ENCODE measurements at places on chromosomes 4 and X. TPM values are rescaled to one million over a fixed set of nuclear protein-coding genes. Genes with fewer than 3 reads are reported as not detected.

The ODAM gene
- total RNA-seq, result not detected

DNA sequence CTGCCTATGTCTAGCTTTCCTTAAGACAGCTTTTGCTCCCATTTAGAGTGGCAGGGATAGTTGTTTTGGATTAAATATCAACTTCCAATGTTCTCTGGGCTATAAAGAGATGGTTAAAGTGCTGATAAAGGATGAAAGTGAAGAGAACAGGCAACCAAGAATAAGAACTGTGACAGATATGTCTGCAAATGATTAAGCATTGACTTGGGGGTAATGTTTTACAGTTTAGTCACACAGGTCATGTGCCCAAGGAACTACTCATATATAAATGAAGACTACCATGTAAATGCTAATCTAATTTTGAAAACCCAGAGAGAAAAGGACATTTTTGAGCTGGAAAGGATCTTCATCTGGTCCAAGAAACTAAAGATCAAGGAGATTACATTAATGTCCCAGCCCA lies 42.1 kb downstream of the RBMX2 start:
- no peak overlapping the region for H3K27ac ChIP-seq
- H3K36me3 ChIP-seq, result no peaks in the 10 kb centered on the region
- no peak for DNase-seq
- H3K4me3 ChIP-seq, result no peak overlapping the region

DNA sequence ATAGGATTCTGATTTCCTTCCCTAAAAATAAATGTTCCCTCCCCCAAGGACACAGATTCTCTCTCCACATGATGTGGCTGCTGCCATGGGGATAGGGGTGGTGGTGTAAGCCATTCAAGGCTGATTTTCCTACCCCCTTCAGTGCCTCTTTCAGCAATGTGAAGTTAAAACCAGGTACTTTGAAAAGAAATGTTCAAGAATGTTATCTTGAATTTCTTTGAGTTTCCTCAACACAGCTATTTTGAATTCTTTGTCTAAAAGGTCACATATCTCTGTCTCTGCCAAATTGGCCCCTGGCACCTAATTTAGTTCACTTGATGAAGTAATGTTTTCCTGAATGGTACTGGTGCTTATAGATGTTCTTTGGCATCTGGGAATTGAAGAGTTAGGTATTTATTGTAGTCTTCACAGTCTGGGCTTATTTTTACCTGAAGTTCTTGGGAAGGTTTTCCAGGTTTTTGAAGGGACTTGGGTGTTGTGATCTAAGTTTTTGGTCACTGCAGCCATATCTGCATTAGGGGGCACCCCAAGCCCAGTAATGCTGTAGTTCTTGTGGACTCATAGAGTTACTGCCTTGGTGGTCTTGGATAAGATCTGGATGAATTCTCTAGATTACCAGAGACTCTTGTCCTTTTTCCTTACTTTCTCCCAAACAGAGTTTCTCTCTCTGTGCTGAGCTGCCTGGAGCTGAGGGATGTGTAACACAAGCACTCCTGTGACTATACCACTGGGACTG lies 7.6 kb upstream of the DIPK2B start:
- no peak overlapping the region for H3K4me3 ChIP-seq
- no peak overlapping the region for H3K27ac ChIP-seq
- DNase-seq, result no peak
- H3K27me3 ChIP-seq, result no peaks in the 10 kb centered on the region
- H3K36me3 ChIP-seq, result no peaks in the 10 kb centered on the region
- no peaks in the 10 kb centered on the region for H3K4me1 ChIP-seq

The MAGEA11 gene
- total RNA-seq, result not detected

DNA sequence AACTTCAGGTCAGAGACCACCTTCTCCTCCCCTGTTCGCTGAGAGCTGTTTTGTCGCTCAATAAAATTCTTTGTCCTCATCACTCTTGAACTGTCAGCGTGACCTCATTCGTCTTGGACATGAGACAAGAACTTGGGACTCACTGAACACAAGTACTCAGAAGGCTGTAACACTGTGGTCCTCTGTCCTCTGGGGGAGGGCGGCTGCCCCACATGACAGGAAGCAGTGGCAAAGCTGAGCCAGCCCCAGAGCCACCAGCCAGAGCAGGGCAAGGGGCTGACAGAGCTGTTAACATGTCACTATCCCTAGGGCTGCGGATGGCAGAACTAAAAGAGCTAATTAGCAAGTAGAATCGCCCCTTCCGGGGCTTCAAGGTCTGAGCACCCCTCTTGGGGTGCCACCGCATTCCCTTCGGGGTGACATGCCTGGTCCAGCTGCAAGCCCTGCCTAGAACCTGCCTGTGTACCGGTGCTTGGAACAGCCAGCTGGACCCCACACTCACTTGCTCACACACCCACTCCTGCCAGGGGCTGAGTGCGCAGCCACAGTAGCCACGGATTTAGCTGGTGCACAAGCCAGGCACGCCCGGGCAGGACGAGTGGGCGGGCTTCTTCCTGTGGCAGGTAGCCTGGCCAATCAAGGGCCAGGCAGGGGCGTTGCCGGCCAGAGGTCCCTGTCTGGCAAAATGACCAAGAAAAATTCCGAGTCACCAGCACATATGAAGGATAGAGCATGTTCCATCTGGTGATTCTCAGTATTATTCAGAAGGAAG lies 648.6 kb upstream of the AGA start:
- H3K4me3 ChIP-seq, result no peak overlapping the region
- DNase-seq, result no peak
- no peak overlapping the region for H3K27ac ChIP-seq
- no peaks in the 10 kb centered on the region for H3K27me3 ChIP-seq

Measured in Karpas-422 (cell line).